ENCODE measurements at places on chromosomes 7 and 10.

DNA sequence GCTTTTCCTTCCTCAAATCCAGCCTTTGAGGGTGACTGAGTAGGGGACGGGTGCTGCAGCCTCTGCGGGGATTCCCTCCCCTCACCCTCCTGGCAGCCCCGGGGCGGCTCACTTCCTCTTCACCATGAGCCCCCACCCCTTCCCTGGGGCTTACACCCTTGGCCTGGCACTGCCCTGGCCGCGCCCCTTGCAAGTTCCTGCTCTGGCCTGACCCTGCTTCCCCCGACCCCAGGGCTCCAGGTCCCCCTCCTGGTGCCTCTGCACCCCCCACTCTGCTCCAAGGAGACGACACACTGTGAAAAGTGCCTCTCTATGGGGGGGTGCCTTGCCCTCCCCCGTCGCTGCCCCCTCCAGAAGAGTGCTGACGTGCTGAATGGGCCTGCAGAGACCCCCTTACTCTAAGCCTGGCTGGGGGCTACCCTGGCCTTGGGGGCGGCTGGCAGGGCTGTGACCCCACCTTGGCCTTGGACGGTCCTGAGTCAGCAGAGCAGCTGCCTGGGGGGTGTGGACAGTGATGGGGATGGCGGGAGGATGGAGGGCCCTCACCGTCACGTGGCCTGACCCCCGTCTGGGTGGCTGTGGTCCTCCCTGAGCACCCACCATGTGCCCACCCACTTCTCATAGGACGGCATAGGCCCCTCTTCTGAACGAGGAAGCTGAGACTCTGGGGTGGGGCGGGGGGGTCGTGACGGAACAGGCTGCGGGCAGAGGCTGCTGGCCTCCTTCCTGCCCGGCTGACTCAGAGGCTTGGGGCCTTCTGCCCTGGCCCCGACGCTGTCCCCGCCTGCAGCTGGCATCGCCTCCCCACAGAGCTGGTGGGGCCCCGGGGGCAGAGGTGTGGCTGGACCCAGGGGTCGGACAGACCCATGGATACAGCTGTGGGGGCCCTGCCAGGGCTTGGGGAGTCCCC, 9.8 kb downstream of the LFNG start:
- peak; percentile 67 for DNase-seq

DNA sequence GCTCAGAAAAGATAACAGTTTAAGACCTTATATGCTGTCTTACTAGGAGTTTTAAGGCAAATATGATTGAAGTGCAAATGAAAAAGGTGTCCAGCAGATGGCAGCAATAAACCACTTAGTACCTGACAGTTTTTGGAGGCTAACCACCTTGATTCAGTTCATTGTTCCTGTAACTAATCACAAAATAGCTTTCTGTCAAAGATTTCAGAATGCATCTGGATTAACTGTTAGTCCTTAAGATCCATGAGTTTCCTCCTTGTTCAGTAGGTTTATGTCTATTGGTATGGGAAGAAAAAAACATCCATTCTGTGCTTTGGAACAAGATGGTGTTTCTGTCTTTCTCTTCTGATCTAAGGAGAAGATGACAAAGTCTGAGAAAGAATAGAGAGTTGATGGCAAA, 46.6 kb downstream of the CCSER2 start:
- peak; percentile 85 for DNase-seq

- DNase-seq = no peak
Observed at GRCh38 chr10:13496931-13497330, 31.9 kb downstream of the BEND7 start.

DNA sequence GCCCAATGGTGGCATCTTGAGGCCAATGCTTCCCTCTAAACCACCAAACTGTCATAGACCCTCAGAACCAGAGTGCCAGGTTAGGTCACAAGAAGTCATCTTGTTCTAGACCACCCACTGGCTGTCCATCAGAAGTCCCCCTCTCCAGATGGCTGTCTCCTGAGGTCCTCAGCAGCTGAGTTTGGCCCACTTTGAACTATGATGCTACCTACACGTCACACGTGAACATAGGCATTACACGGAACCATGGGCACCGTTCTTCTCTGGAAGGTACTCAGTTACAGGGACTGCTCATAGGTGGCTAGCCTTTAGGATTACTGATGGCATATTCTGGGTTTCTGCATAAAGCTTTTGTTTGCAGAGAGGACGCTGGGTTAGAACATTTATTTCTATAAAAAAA, 166.4 kb downstream of the ADAM12 start:
- no peak for DNase-seq

DNA sequence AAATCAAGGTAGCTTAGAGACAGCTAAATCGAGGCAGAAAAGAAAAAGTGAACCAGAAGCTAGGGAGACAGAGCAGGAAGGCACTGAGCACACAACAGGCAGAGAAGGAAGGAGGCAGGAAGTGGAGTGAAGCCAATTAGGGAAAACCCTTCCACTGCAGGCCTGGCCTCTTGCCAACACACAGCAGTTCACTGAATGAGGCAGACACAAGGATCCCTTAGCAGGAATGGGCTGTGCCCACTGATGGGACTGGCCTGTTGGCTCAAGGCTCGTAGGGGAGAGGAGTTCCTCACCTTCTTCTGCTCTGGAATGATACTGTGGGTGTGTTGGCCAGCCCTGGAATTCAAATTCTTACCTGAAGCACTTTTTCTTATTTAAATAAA, 220.3 kb upstream of the STK17A start:
- peak; percentile 4 for DNase-seq

GRCh38 chr10:108104551-108105156, 940.1 kb upstream of the SORCS1 start:
- no peak for DNase-seq

- DNase-seq = no peak
Observed at GRCh38 chr10:113982769-113983168, 60.9 kb upstream of the ADRB1 start.

DNA sequence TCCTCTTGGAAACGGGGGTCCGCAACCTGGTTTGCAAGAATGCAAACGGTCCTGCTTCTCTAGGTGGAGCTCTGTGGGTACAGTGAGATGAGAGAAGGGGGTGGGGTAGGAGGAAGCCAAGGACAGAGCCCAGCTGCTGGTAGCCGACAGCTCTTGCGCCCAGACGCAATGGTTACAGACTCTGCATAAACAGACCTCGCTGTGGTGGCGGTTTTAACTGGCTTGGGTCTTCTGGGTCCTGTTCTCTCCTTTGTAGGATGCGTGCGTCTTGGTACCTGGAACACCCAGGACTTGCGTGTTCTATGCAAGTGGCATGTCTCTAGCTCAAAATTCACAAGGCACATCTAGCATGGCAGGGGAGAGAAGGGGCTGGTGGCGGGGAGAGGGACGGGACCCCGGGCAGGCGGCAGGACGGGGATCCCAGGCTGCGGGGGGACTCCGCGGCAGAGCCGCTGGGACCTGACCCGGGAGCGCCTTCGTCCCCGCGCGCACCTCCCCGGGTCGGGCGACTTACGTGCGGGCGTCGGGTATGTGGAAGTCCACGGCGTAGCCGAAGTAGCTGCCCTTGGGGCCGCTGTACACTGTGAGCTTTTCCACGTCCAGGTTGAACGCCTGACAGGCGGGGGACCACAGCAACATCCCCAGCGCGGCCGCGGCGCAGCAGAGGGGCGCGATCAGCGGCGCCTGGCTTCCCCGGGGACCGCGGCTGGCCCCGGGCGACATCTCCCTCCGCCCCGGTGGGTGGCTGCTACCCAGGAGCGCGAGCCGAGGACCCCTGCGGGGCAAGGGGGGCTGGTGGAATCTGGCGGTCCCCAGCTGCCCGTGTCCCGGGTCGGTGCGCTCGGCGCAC, 448 bp downstream of the ITGA8 start:
- peak; percentile 57 for DNase-seq

- DNase-seq = peak; percentile 86
Observed at GRCh38 chr10:48363617-48364355, 57.3 kb downstream of the MAPK8 start.

DNA sequence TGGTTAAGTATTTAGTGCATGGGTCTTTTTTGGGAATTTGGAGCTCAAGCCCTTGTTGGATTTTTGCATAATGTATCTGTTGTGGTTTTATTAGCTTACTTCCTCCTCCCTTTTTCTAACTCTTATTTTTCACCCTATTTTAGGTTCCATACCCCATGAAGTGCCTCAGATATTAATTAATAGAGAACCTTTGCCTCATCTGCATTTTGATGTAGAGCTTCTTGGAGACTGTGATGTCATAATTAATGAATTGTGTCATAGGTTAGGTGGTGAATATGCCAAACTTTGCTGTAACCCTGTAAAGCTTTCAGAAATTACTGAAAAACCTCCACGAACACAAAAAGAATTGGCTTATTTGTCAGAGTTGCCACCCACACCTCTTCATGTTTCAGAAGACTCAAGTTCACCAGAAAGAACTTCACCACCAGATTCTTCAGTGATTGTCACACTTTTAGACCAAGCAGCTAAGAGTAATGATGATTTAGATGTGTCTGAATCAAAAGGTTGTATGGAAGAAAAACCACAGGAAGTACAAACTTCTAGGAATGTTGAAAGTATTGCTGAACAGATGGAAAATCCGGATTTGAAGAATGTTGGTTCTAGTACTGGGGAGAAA, 28.0 kb downstream of the SIRT1 start:
- DNase-seq = no peak

DNA sequence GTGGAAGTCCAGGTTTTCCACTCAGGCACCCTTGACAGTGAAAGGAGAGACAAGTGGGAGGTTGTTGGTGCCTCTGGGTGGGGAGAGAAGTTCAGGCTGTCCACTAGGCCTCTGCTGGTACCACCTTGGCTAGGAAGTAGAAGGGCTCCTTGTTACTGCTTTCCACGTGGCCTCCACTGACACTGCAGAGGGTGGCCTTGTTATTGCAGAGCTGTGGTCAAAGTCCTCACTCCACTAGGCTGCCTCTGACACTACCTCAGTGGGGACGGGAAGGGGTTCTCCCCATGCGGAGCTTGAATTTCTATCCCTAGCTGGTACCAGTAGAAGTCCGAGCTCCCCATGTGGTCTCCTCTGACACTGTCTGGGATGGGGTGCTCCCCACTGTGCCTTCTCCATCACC, 14.9 kb upstream of the STOX1 start:
- no peak for DNase-seq

- DNase-seq = no peak
Observed at GRCh38 chr10:4474829-4475228, 351.2 kb upstream of the AKR1E2 start.

GRCh38 chr10:101566333-101567164, 21.5 kb downstream of the POLL start:
- peak; percentile 76 for DNase-seq

GRCh38 chr10:4167216-4167615, 382.2 kb upstream of the KLF6 start:
- DNase-seq = no peak

GRCh38 chr7:55964261-55965099, at the start of gene NIPSNAP2:
TSS of gene NIPSNAP2 (plus strand) at chr7:55964585. CDS start at chr7:55964610, 25 bp downstream.
- peak; percentile 83 for DNase-seq

- DNase-seq = peak; percentile 64
Observed at GRCh38 chr10:73894245-73894971, 16.5 kb upstream of the PLAU start.

GRCh38 chr7:155258226-155258560, 39.5 kb upstream of the INSIG1 start:
- no peak for DNase-seq

DNA sequence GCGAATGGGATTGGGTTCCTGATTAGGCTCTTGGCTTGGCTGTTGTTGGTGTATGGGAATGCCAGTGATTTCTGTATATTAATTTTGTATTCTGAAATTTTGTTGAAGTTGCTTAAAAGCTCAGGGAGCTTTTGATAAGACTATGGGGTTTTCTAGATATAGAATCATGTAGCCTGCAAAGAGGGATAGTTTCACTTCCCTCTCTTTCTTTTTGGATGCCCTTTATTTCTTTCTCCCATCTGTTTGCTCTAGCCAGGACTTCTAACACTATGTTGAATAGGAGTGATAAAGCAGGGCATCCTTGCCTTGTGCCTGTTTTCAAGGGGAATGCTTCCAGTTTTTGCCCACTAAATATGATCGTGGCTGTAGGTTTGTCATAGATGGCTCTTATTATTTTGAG, 40.4 kb upstream of the MPP7 start:
- DNase-seq = no peak

- DNase-seq = no peak
Observed at GRCh38 chr10:1465993-1466764, 271.1 kb downstream of the ADARB2 start.

GRCh38 chr7:142671506-142671905, 77.8 kb upstream of the PRSS1 start:
- DNase-seq = peak; percentile 19

DNA sequence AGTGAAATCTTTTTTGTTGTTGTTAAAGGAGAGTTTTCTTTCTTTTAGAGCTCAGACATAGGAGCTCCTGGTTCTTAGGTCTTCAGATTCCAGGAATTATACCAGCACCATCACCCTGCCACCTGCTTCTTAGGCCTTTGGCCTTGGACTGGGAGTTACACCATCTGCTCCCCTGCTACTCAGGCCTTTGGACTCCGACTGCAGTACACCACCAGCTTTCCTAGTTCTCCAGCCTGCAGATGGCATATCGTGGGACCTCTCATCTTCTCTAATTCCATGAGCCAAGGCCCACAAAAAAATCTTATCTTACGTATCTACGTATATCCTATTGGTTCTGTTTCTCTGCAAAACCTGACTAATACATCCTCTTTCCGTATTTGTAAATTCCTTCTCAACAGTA, 5.1 kb upstream of the TACC2 start:
- DNase-seq = no peak

GRCh38 chr10:116752563-116752962, 10.2 kb upstream of the HSPA12A start:
- no peak for DNase-seq

GRCh38 chr7:36264123-36264801, 111.2 kb downstream of the EEPD1 start:
- DNase-seq = peak; percentile 56

DNA sequence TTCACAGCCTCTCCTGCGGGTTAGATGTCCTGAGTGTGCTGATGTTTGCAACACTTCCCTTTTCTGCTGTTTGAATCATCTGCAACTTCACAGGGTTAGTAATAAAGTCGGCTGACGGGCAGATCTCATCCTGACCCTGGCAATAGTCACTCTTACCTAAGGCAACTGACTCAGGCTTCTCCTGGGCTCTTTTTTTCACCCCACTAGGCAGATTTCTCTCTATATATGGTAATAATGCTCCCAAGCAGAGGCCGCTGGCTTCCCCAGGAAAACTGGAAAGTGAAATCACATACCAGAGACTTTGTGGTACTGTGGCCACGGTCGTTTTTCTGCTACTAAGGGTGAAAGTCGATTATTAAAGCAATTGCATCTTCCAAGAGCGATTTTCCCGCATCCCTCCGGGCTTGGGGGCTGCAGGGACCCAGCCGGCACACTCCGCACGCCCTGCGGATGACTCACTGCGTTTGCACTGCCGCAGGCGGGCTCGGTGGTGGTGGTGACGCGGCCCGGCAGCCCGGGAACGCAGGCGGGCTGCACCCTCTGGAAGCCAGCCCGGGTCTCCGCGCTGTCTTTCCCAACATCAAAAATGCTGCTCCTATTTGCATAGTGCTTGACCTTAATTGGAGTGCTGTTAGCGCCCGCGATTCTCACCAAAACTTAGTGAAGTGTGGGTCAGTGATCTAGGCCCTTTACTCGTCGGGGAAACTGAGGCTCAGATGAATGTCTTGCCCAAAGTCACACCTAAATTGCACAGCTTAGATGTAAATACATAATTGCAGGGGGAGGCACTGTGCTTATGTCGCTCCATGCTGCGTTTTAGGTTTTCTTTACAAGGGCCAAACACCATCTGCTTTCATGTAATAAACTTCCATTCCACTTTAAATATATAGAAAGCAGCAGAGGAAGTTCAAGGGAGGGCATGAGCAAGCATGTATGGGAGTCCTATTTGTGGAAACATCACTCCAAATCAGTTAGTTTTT, 47.6 kb upstream of the ITGB1 start:
- peak; percentile 63 for DNase-seq

GRCh38 chr7:22323714-22324113, 33.2 kb downstream of the RAPGEF5 start:
- DNase-seq = no peak
